Amniotic epithelial cell (primary cell): ENCODE measurements at places on chromosomes 16 and 17.
A peak's percentile ranks its signal among the peaks of the same experiment; 100 is the strongest.

DNA sequence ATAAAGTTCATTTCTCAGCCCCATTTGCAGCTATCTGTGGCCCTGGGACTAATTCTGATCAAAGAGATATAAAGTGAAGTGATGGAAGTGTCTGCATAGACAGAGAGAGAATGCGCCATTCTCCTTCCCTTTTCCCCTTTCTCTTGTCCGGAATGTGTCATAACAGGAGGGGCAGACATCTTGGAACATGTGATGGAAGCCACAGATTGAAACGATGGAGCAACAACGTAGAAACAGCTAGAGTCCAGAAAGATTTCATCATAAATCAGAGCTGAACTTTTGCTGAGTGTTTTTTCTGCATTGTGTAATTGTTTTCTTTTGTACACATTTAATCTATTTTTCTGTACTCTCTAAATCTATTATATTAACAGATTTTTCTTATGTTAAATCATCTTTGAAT lies 11.3 kb downstream of the ASGR1 start:
- DNase-seq = peak; percentile 93

GRCh38 chr17:4001048-4001590 lies 36.9 kb upstream of the ATP2A3 start:
- no peak for DNase-seq

GRCh38 chr16:87264634-87265033 lies 52.6 kb downstream of the C16orf95 start:
- no peak for DNase-seq

DNA sequence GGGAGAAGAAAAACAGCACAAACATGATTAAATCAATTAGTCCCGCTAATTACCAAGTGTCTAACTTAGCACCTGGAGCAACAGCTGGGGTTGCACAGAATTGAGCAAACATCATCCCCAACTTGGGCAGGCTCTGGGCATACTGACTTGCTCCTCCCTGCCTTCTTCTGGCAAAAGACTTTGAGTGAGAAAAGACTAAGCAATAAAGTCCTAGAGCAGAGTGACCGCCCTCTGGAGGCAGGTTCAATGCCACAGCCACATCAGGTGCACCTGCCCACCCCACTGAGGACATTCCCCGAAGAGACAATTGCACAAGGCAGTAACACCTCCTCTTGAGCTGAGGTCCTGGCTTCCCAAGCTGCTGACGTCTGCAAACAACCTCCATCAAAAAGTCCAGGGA lies 358.3 kb downstream of the SOX9 start:
- no peak for DNase-seq

DNA sequence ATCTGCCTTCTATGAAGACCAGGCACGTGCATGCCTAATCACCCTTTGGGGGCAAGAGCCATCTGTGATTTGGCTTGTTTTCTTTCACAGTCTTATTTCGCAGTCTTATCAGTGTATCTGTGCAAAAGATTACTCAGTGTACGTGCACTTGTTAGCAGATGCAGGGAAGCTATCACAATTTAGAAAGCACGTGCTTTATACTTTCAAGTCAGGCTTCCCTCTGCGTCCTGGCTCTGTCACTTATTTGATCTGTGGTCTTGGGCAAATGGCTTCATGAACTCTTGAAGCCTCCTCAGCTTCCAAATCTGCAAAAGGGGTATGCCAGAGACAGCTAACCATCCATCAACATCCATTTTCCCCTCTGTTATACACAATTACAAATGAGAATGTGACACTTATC lies 246.4 kb downstream of the XYLT1 start:
- DNase-seq = no peak
